Esophagus muscularis mucosa (tissue), 4 donors: ENCODE measurements at places on chromosomes 4 and X.

DNA sequence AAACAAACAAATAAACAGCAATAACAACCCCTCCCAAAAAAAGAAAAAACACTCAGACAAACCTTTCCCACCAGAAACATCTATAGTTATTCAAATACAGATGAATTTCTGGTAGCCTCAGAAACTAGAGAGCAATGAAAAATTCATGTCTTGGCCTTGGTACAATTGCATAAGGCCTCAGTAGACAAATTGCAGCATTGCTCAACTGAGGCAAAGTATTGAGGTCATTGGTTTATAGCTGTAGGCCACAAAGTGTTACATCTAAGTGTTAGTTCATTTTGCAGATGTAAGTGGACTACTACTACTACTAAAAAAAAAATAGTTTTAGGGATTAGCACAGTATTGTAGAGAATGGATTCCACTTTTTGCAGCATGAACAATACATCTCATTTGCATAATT lies 2268.3 kb downstream of the ARAP2 start:
- H3K36me3 ChIP-seq = no peaks in the 10 kb centered on the region
- H3K27ac ChIP-seq = no peak overlapping the region
- no peaks in the 10 kb centered on the region for H3K4me1 ChIP-seq
- no peaks in the 10 kb centered on the region for H3K27me3 ChIP-seq
- no peak overlapping the region for H3K4me3 ChIP-seq
- no peak for DNase-seq

DNA sequence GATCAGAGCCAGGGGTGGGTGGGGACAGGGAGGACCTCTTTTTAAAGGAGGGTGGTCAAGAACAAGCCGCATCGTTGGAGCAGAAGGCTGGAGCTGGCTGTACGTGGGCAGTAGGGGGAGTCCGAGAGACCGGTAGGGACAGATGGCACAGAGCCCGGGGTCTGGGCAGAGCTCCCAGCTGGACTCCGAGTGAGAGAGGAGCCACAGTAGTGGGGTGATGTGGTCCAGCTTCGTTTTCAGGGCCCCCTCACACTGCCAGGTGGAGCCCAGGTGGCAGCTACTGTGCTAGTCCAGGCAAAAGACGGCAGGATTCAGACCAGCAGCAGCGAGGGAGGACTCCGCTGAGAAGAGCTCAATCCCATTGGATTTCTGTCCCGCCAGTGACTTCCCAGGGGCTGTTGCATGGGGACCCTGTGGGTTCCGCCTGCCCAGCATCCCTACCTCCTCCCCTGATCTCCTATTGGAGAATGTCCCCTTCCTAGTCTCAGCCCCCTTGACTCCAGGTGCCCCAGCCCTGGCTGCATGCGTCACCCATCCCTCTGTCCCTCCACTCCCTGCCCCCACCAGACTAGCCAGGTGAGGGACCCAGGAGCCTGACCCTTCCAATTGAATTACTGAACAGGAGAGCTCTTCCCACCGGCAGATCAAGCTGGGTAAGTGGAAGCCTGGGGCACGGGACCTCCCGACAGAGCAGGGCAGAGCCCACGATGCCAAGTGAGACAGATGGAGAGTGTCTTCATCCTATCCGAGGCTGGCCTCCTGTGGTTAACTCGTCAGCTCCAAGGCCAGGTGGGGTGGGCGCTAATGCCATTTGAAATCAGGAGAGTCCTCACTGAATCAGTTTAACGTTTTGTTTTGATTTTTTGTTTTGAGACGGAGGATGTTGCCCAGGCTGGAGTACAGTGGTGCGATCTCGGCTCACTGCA lies 2.9 kb downstream of the ARHGAP4 start:
- no peaks in the 10 kb centered on the region for H3K36me3 ChIP-seq
- peak overlapping the region; percentile 16 for H3K27ac ChIP-seq
- peaks cover 73% of the 10 kb centered on the region for H3K4me1 ChIP-seq
- no peaks in the 10 kb centered on the region for H3K27me3 ChIP-seq

DNA sequence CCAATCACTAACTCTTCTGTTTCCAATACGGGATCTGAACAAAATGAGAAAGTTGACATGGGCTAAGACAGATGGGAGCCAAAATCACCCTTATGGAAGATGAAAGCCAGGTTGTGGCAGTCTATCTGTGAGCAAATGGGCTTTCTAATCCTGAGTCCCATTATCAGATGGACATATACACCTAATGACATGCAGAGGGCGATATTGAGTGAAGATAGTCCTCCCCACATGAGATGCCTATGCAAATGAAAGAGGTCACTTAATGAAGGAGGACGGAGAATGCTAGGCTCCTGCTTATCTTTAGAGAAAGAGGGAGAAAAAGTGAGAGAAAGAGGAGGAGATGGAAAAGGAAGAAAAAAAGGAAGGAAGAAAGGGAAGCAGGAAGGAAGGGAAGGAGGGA lies 547.5 kb downstream of the NLGN4X start:
- DNase-seq = no peak
- H3K27ac ChIP-seq = no peak overlapping the region
- H3K27me3 ChIP-seq = no peaks in the 10 kb centered on the region

DNA sequence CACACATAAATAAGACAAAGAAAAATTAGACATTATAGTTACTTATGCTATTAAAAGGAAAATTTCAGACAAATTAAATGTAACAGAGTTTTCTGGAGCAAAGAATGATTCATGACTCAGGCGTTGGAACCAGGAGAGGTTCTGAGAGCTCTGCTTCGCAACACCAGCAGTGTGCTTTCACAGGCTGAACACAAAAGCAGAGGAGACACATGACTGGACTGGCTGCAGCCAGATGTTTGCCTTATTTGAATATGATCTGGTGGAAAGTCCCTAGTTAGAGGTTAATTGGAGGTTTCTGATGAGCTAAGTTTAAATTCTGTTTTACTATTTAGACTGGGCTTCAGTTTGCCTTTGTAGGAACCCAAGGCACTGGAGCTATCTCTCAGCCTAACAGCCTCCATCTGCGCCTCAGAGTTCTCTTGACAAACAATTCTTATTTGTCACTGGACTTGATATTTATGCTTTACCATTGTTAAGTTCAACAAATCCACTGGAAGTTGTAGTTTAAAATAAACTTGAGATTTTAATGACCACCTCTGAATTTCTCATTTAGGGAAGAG lies 16.2 kb downstream of the BOD1L1 start:
- H3K4me1 ChIP-seq = peaks cover 5% of the 10 kb centered on the region
- no peak overlapping the region for H3K27ac ChIP-seq
- peaks cover 92% of the 10 kb centered on the region for H3K36me3 ChIP-seq
- no peak overlapping the region for H3K4me3 ChIP-seq
- no peak for DNase-seq
